ENCODE measurements at places on chromosomes 1 and 21.

GRCh38 chr1:4375812-4376211, 278.6 kb upstream of the AJAP1 start:
- no peak for DNase-seq

GRCh38 chr1:78072216-78072615, 26.4 kb downstream of the GIPC2 start:
- DNase-seq: no peak

DNA sequence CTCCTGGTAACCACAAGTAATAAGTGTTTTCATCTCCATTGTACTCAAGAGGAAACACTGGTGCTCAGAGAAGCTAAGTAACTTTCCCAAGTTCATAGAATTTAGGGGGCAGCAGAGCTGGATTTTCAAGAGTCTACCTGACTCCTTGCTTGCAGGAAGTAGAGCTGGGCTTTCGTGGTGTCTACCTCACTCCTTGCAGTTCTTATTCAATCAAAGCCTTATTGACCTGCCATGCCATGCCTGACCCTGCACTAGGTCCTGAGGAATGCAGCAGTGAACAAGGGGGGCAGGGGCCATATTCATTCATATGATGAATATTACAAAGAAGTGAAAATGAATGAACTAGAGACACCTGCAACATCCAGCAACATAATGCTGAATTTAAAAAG, 93.3 kb downstream of the GLIS1 start:
- DNase-seq: no peak

DNA sequence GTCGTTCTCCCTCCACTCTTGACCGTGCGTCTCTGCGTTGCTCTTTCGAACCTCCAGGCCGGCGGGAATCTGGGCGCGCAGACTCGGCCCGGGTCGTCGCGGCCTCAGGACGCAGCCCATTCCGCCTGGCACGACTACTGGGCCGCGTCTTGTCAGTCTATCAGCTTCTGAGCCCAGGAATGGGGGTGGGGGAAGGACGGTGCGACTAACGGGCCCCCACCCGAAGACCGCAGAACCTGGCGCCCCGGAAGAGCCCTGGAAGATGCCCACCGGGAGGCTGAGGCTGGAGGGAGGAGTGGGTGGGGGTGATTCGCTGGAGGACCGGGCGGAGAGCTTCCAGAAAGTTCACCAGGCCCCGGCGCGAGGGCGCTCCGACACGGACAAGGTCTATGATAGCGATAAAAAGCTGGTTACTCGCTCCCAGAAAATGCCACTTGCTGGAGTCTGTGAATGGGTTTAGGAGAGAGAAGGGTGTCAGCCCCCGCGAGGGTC, 1.7 kb upstream of the DMRTA2 start:
- DNase-seq: no peak

GRCh38 chr1:36628804-36629203, 146.1 kb upstream of the CSF3R start:
- DNase-seq: no peak

DNA sequence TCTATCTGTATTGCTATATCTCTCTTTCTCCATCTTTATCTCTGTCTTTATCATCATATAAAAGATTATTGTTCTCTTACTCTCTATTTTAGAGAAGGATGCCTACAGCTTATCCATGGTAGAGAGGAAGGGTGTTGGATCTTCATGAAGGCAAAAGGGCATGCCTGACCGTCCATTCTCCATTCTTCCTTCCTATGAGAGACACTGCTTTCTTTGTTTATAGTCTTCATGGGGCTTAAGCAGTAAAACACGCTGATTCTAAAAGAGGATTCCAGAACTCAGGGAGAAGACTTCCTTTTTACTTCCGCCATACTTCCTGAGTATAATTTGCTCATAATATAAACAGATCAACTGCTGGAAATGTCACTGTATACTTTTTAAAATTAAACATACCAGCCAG, 44.0 kb downstream of the PDE4B start:
- DNase-seq: no peak

- no peak for DNase-seq
Observed at GRCh38 chr1:185998391-185998790, 264.2 kb downstream of the HMCN1 start.

GRCh38 chr1:84669831-84670230, 20.4 kb downstream of the SSX2IP start:
- DNase-seq: no peak

- DNase-seq: no peak
Observed at GRCh38 chr1:31297277-31298247, 730 bp downstream of the ZCCHC17 start.

DNA sequence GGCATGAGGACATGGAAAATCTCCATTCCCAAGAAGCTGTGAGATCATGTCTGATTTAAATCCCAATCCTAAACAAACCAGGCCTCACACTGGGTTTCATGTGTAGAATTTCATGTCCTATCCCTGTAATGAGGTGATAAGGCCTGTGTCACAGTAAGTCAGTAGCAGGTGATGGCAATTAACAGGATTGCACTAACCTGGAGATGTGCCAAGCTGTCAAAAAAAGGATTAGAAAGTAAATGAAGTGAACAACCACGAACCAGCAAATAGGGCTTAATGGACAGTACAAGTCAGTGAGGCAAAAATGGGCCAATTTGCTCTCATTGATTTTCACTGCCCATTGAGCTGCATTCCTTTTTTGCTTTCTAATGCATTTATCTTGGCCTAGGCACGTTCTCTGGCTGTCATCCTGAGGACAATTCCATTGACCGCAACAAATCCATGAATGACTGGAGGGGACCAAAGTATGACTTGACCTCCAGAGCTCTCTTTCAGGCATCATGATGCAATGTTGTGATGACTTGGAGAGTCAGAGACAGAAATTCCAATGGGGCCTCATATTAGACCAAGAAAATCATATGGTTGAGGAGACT, 673.6 kb upstream of the ADGRL2 start:
- no peak for DNase-seq

DNA sequence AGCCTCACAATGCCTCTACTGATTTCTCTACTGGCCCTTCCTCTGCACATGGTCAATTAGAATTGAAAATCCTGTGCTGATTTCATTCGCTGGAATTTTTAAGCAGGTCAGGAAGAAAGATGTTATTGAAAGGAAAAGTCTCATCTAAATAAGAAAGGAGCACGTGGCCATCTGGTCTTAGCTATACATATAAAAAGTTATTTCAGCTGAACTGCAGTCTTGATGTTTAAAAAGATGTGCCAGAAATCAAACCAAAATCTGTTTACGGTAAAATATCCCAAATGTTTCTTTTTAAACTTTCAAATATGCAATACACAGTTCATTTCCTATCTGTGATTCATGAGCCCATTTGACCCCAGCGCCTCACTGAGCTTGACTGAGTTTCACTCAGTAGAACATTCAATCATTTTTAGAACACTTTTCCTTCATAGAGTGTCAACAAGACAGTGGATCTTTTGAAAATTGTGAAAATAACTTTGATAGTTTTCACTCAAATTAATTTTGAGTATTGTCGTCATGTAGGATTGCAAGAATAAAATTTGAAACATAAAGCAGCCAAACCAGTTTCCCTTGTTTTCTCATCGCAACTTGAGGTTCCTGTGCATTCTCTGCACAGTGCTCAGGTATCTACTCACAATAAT, 293.6 kb downstream of the PTPRC start:
- peak; percentile 1 for DNase-seq

- no peak for DNase-seq
Observed at GRCh38 chr21:14075346-14076142, 135.2 kb downstream of the LIPI start.

- DNase-seq: no peak
Observed at GRCh38 chr21:43918385-43918947, 53.4 kb downstream of the AGPAT3 start.

DNA sequence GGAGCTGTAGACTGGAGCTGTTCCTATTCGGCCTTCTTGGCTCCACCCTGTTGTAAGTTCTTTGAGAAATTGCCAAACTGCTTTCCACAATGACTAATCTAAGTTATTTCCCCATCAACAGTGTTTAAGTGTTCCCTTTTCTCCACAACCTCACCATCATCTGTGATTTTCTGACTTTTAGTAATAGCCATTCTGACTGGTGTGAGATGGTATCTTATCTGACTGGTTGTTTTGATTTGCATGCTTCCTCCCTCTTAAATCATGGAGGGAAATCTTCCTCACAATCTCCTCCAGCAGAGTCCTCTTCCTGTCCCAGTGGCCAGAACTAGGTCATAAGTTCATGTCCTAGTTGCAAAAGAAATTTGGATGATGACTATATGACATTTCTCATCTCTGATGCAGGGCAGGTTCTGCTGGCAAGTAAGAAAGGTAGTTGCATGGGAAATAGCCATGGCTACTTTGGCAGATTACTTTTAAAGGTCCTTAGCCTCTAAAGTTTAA, 294.0 kb downstream of the LRRC40 start:
- no peak for DNase-seq

DNA sequence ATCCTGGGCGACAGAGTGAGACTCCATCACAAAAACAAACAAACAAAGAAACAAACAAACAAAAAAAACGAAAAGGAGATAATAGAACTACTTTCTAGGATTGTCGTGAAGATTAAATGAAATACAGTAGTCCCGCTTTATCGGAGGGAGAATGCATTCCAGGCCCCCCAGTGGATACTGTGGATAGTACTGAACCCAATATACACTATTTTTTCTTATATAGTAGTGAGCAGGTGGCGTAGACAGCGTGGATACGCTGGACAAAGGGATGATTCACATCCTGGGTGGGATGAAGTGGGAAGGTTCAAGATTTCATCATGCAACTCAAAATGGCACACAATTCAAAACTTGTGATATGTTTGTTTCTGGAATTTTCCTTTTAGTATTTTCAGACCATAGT, 8.0 kb downstream of the SLC35F3 start:
- DNase-seq: no peak

DNA sequence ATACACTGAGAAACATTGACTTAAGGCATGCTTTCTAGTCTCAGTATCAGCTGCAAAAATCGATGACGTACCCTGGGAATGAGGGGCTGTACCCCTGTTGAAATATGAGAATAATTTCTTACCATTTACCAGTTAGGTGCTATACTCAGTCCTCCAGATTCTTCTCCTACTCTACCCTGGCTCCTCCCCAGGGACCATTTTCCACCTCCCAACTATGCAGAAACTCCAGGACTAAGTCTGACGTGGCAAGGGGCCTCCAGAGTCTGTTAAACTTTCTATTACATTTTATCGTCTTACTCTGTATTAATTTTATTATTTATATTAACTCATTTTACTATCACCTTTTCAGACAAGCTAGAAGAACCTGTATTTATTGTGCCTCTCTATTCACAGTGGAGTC, 124.3 kb downstream of the CYYR1 start:
- no peak for DNase-seq

DNA sequence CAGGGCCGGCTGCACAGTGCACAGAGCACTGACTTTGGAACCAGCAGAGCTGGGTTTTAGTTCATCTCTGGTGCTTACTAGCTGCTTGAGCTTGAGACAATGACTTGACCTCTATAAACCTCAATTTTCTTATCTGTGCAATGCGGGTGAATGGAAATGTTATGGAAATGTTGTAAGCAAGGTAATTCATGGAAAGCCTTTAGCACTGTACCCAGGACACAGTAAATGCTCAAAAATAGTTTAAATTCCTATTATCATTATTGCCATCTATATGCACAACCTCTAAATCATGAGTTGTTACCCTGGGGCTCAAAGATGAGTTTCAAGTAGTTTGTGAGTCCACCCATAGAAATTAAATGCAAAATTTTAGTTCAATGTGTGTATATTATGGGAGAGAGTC, 99.5 kb downstream of the CSMD2 start:
- no peak for DNase-seq

GRCh38 chr1:45093334-45093733, 81.3 kb downstream of the UROD start:
- DNase-seq: no peak

DNA sequence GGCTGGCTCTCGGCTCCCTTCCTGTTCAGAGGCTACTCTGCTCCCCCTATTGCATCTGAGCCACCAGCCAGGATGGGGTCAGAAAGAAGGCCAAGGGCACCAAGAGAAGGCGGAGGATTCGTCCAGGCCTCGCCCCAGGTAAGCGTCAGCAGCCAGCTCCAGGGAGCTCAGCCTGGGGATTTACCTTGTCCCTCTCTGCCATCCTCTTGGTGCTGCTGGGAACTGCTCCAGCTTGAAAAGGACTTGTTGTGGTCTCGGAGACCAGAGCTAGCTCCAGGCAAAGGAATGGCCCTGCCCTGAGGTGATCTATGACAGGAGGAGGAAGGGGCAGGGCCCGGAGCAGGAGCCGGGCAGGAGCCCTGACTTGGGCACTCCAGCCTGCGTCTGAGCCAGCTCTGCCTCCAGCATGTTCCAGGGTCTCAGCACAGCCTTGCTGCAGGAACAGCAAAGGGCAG, 113.7 kb upstream of the IFFO2 start:
- DNase-seq: no peak

GRCh38 chr1:93253516-93253915, 73.0 kb downstream of the CCDC18 start:
- peak; percentile 53 for DNase-seq

GRCh38 chr1:147630447-147630846, 39.9 kb downstream of the ACP6 start:
- no peak for DNase-seq

Data from DMS 273 treated with DMSO at 0.1 percent for 48 hours (cell line).